ENCODE measurements at places on chromosomes 6 and 20.

- no peak for DNase-seq
Observed at GRCh38 chr6:18795726-18796125, 408.6 kb downstream of the RNF144B start.

DNA sequence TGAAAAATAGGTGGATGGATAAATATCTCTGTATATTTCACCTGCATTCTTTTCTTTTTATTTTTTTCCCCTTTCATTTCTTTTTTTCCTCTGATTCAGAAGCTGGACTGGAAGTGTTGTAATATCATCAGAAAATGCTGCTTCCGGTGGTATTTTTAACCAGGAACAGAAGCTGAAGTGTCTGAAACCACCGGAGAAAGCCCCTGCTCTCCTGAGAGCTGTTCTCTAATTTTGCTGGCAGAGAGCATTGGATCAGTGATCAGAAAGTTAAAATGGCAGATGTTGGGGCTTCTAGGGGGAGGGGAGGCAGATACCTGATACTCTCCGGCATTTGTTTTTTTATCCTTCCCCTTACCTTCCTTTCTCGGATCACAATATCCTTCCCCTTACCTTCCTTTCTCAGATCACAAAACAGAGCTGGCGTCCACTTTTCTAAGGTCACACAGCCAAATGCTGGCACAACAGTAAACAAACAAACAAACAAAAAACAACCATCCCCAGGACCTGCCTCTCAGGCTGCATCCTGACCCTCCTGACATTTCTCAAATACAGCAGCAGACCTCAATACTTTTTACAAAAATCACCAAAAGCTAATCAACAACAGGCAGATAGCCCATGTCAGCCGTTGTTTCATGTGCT is 143.2 kb upstream of the ZNF217 start:
- no peak for DNase-seq

- peak; percentile 49 for DNase-seq
Observed at GRCh38 chr6:71107911-71108420, 151.1 kb upstream of the B3GAT2 start.

GRCh38 chr6:150395388-150396009 is 26.7 kb downstream of the IYD start:
- no peak for DNase-seq

- peak; percentile 56 for DNase-seq
Observed at GRCh38 chr6:98641949-98642719, 192.2 kb upstream of the POU3F2 start.

- DNase-seq, result no peak
Observed at GRCh38 chr6:78614961-78615360, 252.4 kb upstream of the IRAK1BP1 start.

DNA sequence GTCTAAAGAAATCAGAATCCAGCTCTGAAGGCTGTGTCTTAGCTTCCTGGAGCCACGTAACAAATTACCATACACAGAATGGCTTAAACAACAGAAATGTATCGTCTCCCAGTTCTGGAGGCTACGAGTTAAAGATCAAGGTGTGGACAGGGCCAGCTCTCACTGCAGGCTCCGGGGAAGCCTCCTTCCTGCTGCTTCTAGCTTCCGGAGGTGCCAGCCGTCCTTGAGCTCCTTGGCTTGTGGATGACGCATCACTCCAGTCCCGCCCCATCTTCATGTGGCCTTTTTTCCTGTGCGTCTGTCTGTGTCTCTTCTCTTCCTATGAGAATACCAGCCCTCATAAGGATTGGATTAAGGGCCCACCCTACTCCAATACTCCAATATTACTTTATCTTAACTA is 319.1 kb upstream of the QKI start:
- no peak for DNase-seq

- no peak for DNase-seq
Observed at GRCh38 chr6:81984599-81984998, 232.1 kb upstream of the TENT5A start.

DNA sequence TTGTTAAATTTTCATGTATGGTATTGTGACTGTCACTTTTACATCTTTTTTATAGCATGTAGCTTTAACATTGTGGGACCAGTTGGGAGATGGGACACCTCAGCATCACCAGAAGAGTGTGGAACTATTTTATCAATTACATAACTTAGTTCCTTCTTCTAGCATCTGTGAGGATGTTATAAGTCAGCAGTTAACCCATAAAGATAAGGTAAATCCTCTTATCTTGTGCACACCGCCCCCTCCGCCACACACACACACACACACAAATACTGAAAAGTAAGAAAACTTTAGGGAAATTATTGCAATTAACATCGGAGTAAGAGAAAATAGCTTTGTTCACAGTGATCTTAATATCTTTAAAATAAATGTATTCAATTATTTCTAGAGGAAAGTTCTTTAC is 60.9 kb downstream of the PGM3 start:
- DNase-seq, result no peak

DNA sequence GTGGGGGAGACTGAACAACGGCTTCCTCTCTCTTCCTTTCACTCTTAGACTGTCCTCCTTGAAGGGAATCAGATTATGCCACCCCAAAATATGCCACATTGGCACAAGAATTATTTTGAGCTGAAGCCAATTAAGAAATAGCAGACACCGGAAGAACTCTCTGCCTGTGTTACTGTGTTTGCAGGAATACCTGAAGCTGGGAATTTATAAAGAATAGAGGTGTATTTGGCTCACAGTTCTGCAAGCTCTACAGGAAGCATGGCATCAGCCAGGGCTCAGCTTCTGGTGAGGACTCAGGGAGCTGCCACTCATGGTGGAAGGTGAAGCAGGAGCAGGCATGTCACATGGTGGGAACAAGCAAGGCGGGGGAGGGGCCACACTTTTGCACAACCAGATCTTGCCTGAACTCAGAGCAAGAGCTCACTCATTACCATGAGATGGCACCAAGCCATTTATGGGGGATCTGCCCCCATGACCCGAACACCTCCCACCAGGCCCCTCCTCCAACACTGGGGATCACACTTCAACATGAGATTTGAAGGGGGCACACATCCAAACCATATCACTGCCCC is 46.0 kb downstream of the PCNA start:
- no peak for DNase-seq

GRCh38 chr6:48080227-48081009 is 30.6 kb downstream of the PTCHD4 start:
- no peak for DNase-seq

- DNase-seq, result no peak
Observed at GRCh38 chr20:19314621-19315020, 102.2 kb downstream of the SLC24A3 start.

DNA sequence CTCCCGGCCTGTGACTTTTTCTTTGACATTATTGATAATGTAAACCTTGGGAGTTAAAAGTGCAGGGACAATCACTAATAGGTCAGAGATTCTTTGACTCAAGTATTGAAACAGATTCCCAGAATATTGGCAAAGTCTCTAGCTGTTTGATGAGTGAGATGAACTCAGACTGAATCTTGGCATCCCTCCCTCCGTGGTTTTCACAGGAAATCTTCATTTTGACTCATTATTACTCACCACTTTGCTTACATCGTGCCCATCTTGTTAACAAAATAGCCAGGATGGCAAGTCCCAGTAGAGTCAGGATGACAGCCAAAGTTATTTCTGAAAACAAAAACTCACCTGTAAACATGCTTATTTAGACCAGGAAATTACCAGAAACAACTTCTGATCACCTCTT is 2.0 kb downstream of the TSBP1 start:
- DNase-seq, result peak; percentile 97

DNA sequence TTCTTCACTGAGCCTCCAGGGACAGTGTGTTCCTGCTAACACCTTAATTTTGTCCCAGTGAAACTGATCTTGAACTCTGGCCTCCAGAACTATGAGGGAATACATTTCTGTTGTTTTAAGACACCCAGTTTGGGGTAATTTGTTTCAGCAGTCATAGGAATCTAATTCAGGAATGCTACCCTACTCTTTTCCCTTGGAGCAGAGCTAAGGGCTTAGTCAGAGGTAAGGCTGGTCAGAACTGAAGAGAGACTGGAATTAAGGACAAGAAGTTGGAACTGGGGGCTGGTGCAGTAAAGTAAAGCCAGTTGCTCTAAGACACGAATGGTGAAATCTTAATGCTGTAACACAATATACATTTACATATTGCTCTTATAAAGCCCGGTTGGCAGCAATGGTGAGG is 809.7 kb downstream of the MAFB start:
- DNase-seq, result no peak

DNA sequence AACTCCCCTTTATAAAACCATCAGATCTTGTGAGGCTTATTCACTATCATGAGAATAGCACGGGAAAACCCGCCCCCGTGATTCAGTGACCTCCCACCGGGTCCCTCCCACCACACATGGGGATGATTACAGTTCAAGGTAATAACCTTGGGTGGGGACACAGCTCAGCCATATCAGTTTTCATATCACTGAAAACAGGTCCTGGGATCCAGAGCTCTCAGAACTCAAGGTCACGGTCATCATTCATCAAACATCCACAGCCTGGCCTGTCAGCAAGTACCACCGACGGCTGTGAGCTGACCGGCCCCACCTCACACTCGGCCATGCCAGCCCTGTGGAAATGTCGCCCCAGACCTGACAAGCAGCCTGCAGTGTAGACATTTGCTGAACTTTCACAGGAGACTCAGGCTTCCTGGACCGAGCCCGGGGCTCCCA is 14.1 kb upstream of the FRMD1 start:
- DNase-seq, result no peak

DNA sequence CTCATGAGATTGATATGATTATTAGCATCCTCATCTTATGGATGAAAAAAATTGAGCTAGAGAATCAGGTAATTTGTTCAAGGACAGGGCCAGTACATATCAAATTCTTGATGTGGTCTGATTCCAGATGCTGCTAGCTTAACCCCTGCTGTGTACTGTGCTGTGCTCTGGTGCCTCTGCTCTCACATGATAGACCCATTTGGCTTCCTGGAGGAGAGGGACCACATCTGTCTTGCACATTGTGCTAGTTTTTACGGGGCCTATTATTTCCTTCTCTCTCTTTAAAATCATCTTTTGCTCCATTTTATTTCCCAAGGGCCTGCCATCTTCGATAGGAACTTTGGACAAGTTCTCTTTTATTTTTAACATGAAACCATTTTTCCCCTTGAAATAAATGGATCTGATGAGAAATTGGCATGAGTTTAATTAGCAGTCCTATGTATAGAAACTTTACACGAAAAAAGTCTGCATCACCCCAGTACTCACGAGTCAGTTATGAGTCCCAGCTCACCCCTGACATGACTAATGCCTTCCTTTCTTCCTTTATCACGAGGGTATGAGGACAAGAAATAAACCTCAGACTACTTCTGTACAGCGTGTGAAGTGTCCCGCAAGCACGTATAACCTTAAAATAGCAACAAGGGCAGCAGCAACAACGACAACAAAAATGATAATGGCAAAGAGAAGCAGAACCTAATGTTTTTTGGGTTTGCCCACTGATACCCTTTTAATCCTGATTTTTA is 26.5 kb downstream of the CD109 start:
- DNase-seq, result peak; percentile 83

DNA sequence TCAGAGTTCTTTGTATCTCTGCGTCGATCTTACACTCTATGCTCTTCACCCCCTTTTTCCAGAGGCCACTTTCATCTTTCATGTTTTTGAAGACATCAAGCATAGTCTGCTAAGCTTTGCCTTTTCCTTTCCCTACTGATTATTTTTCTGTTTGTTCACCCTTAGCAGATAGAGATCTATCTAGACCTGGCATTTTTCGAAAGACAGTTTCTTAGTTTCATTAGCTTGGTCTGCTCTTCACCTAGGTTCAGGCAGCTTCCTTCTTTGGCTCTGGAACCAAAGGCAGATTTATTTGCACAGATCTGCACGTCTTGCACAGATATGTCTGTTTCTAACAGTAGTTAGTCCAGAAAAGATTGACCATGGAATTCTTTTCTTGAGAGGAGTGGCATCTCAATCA is 122.7 kb upstream of the HS3ST5 start:
- no peak for DNase-seq

DNA sequence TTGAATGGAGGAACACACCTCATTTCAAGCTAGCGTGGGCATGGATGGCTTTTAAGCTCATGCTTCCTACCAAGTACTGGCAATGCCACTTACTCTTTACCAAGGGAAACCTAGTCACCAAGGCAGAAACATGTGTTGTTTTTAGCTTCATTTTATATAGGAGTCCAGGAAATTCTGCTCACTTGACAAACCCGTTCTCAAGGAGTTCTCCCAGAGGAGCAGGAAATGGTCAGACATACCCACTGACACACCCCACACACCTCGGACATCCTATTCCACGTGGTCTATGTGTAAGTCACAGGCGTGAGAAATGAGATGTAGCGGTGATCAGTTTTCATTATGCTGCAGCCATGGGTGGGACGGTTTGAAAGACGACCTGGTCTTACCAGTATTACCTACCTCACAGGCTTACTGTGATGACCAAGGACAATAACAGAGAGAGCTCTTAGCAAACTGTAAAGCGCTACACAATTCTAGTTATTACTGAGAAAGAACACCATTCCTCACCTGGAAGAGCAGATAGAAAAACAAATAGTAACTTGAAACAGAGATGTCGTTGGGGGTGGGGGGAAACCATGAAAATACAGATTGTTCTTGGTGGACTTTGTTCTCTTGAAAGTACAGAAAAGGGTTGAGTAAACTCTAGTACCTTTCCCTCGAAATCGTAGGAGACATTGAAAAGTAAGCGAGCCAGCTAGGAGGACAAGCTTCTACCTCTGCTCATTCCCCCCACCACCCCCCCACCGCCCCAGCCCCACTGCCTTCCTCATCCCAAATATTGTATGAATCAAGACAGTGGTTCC is 1.7 kb downstream of the CNKSR3 start:
- no peak for DNase-seq

- no peak for DNase-seq
Observed at GRCh38 chr20:60477958-60478357, 519.7 kb downstream of the CDH26 start.

DNA sequence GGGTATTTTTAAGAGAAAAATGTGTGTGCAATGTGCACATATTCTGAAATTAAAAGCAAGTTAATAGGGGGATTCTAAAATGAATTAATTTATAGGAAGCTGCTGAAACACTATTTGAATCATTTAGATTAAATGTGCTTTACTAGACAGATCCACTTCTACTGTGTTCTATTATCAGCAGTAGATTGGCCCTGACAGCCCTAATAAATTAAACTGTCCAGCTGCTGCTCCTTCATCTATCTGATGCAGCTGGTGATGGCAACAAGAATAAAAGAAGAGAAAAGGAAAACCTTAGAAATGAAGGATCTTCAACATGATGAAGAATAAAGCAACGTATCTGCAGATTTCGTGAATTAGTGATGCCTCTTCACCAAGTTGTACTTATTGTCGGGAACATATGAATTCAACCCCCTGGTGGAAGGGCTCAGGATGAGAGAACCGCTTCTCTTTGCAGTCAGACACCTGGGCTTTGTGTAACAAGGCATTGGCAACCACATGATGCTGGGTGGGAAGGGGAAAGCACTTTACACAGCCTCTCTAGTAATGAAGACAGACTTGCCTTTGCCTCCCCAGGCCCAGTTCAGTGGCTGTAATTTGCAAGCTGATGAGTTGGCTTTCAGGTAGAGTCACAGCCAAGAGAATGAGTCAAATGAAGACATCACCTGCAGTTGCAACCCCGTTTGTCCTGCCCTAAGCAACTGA is 94.4 kb downstream of the LAMP5 start:
- no peak for DNase-seq

DNA sequence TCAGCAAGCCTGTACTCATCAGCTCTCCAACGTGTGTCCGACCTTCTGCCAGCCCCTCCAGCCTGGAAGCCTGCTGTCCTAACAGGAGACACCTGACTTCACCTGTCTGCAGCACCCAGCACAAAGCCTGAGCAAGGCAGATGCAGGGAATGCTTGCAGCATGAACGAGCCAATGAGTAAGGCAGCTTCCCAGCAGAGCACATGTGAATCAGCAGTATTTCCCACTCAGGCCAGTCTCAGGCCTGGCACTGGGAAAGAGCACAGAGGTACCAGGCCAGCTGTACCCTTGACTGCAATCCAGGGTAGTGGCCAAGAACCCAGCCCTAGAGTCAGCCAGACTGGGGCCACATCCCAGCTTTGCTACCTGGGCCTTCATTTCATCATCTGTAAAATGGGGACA is 120.8 kb downstream of the MAFB start:
- DNase-seq, result no peak
